ENCODE measurements at places on chromosomes 12 and 14.

DNA sequence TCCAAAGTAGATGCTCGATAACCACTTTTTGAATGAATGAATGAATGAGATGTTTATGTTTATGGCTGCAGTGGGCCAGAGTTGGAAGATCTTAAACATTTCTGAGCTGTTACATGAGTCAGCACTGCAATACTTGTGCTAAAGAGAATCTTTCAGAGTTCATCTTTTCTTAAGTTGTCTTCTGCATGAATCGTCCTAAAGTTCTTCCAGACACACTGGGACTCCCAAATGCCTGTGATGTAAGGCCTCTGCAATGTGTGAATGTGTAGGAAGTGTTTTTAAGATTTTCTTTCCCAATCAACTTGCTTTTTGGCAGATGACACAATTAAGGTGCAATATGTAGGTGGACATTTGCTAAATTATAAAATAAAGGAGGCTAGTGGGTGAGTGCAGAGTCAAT is 50.3 kb upstream of the TRIM9 start:
- DNase-seq: no peak

- no peak for DNase-seq
Observed at GRCh38 chr12:44510510-44510909, 365.6 kb downstream of the NELL2 start.

DNA sequence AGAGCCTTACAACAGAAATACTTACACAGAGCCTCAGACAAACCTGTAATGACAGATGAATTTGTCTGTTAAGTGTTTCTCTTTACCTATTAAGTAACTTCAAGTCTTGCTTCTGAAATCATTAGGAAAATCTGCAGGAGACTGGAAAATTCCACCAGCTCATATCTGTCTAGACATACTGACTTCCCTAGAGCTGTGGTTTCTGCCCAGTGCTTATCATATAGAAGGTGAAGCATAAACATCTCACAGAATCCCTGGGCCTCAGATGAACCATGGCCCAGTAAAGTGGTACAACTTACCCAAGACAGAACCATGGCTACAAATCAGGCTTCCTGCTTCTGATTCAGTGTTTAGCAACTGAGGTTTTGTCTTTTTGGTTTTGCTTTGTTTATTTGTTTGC is 91.6 kb downstream of the EGLN3 start:
- no peak for DNase-seq

GRCh38 chr14:54672181-54672580 is 105.3 kb downstream of the SAMD4A start:
- DNase-seq: no peak

DNA sequence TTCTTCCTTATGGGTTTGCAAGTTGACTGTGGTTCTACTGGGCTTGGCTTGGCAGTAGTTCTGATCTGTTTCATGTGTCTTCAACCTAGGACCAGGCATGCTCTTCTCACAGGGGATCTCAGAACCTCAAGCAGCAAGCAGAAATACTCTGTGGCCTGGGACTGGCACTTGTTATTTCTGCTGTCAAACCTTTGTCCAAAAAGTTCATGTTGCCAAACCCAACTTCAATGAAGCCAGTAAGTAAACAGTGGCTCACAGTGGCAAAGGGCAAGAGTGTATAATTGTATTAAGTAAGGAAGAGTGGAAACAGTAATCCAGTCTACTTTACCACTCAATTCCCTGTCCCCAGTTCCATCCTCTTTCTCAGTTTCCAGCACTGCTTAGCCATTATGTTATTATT is 15.7 kb upstream of the HMGA2 start:
- DNase-seq: no peak

- DNase-seq: no peak
Observed at GRCh38 chr12:53381731-53382630, 2.0 kb downstream of the SP1 start.

- DNase-seq: no peak
Observed at GRCh38 chr14:86203843-86204242, 673.9 kb downstream of the FLRT2 start.

- DNase-seq: no peak
Observed at GRCh38 chr14:80212023-80212397, 706 bp upstream of the DIO2 start.

DNA sequence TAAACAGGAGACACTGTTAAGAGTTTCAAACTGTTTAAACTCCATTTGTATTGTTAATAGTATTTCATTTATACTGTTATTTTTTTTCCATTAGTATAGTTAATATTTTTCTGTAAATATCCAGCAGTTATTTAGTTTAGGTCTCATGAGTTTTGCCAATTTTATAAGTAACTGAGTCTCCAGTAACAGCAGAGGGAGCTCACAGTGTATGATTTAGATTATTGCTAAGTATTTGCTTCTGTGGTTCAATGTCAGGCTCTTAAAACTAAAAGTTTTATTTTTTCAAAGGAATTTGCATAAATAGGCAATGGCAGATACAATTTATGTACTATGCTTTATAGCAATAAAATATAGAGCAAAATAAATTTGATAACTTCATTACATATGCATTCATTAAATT is 209.7 kb downstream of the ATXN7L3B start:
- DNase-seq: no peak

DNA sequence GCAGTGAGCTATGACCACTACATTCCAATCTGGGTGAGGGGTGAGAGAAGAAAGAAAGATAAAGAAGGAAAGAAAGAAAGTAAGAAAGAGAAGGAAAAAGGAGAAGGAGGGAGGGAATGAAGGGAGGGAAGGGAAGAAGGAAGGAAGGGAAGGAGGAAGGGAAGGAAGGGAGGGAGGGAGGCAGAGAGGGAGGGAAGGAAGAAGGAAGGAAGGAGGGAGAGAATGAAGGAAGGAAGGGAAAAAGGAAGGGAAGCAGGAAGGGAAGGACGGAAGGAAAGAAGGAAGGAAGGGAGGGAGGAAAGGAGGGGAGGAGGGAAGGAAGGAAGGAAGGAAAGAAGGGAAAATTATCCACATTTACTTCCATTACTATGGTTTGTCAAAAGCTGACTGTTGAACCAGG is 39.4 kb upstream of the HOXC13 start:
- no peak for DNase-seq

- no peak for DNase-seq
Observed at GRCh38 chr12:31773223-31773750, 44.5 kb upstream of the AMN1 start.

- no peak for DNase-seq
Observed at GRCh38 chr12:42946871-42947381, 357.4 kb upstream of the PRICKLE1 start.

DNA sequence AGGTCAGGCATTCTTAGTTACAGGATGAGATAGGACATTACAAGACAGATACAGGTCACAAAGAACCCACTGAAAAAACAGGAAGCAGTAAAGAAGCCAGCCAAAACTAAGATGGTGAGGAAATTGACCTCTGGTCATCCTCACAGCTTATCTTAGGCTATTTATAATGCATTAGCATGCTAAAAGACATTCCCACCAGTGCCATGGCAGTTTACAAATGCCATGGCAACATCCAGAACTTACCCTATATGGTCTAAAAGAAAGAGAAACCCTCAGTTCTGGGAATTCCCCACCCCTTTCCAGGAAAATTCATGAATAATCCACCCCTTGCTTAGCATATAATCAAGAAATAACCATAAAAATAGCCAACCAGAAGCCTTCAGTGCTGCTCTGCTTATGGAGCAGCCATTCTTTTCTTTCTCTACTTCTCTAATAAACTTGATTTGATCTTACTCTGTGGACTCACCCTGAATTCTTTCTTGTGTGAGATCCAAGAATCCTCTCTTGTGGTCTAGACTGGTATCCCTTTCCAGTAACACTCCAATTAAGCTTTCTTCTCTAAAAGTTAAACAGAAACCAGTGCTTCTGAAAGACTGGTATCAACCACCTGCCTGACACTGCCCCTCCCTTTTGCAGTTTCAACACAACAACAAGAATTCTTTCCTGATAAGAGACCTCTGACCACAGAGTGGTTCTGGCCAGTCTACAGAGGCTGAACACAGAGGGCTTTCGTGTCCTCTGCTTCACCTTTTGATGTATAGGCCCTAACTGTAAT is 86.9 kb downstream of the BCAT1 start:
- no peak for DNase-seq

DNA sequence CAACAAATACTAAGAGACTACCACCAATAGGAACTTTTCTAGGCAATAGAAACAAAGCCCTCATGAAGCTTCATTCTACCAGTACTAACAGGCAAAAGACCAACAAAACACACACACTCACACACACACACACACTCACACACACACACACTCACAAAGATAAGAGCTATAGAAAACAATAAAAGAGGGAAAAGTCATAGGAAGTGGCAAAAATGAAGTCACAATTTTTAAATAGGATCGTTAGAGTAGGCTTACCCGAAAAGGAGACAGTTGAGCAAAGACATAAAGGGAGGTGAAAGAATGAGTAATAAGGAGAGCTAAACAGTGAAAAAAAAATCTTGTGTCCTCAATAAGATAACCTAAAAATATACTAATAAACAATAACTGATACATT is 66.5 kb downstream of the C2CD5 start:
- no peak for DNase-seq

GRCh38 chr12:98437806-98438595 is 77.4 kb upstream of the TMPO start:
- DNase-seq: no peak

- no peak for DNase-seq
Observed at GRCh38 chr14:73700325-73700724, 13.9 kb downstream of the PNMA1 start.

- DNase-seq: no peak
Observed at GRCh38 chr12:76552343-76552938, 7.1 kb downstream of the OSBPL8 start.

- no peak for DNase-seq
Observed at GRCh38 chr12:75959060-75959459, 72.5 kb downstream of the PHLDA1 start.

- no peak for DNase-seq
Observed at GRCh38 chr14:26217778-26218177, 380.1 kb downstream of the NOVA1 start.

Data from activated naive CD4-positive, alpha-beta T cell treated with anti-CD3 and anti-CD28 coated beads, Interleukin-2, amount 50 U/mL, for 72 hours (primary cell).